ENCODE measurements at places on chromosomes 16 and 17.
A peak's percentile ranks its signal among the peaks of the same experiment; 100 is the strongest.

DNA sequence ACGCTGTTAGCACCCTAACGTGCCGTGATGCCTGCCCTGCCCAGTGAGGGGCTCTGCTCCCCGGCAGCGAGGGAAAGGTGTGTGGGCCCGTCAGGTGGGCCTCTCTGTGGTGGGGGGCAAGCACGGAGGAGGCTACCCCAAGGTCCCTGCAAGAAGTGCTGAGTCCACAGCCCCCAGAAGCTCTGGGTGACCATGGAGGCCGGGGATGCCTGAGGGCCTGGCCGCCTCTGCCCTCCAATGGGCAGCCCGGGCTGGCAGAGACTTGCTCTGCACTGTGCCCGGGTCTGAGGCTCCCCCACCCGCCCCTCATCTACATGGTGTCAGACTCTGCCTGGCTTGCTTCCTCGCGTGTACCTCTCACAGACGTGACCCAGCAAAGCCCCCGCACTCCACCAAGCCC is 12.2 kb downstream of the SLC38A10 start:
- no peak for DNase-seq

DNA sequence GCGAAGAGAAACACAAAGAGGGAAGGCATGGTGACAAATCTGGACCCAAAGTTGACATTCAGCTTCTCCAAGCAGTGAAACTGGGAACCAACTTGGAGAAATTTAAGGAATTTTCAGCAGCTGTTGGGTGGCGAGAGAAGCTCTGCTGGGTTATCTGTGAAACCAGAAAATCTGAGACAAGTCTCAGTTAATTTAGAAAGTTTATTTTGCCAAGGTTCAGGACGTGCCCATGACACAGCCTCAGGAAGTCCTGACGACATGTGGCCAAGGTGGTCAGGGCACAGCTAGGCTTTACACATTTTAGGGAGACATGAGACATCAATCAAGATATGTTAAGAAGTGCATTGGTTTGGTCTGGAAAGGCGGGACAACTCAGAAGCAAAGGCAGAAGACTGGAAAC is 11.2 kb upstream of the CD300LF start:
- DNase-seq, result no peak

DNA sequence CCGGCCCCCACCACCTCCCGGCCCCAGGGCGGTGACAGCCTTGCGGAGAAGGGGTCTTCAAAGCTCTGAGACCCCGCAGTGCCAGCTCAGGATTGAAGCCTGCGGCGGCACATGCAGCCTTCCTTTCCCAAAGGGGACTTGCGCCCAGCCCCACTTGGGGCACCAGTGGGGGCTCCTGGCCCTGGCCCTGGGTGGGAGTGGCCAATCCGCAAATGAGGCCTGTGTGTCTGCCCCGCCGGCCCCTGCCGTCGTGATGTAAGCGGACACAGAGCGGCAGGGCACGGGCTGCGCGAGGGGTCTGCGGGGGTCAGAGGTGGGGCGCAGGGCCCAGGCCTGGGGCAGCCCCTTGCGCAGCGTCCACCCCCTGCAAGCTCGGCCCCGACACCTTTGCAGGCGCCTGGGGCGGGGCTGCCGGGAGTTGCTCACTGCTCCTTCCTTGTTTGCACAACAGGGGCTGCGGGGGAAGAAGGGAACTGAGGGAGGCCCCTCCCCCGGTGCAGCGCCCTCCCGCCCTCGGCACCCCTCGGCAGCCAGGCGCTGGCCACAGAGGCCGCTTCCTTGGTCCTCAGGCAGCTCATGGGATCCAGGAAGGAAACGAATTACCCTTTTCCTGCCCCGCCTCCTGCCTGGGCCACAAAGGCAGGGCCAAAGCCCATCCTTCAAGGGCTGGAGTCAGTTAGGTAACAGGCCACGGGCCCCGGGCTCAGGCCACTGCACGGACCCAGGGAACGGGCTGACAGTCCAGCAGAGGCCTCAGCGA is 2.9 kb downstream of the SLC16A3 start:
- DNase-seq, result peak; percentile 38

GRCh38 chr17:81905993-81906392 is 4.0 kb downstream of the NPB start:
- DNase-seq, result no peak

- no peak for DNase-seq
These were observed 11.4 kb upstream of the CDRT4 start for GRCh38 chr17:15478845-15479244.

GRCh38 chr17:54968988-54969332 is 395 bp downstream of the STXBP4 start:
- DNase-seq, result no peak

DNA sequence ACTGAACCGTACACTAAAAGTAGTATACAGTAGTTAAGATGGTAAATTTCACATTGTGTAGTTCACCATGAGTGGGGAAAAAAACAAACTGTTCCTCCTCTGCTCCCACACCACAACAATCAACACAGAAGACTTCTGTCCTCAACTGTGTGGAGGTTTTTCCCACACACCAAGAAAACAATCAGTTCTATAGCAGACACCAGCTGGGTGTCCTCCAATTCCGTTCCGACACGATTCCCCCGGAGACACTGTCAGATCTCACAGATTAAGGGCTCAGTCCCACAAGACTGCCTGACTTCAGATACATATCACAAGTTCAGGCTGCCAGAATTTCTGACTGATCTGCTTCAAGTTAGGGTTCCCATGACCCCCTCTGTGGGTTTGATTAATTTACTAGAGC is 31.8 kb downstream of the BBS2 start:
- DNase-seq, result no peak

DNA sequence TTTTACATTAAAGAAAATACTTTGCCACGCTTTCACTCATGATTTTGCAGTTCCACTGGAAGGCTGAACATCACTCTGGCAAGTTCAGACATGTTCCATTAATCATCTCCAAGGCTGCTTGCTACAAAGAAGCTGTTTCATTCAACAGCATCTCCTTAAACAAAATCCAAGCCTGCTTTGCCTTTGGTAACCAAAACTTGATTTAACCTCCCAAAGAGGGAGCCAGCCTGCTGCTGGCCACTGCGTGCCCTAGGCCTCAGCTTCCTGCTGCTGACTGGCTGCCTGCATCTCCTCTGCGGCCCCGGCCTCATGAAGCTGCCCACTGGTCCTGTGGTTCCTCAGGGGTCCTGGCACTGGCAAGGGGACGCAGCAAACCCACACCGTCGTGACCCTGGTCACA is 31.8 kb downstream of the ANKRD11 start:
- DNase-seq, result no peak

- DNase-seq, result no peak
These were observed 46.6 kb downstream of the PECAM1 start for GRCh38 chr17:64343833-64344637.

GRCh38 chr16:63850979-63851378 is 1270.9 kb downstream of the CDH11 start:
- DNase-seq, result no peak

GRCh38 chr16:66427036-66427860 is at the start of gene BEAN1:
BEAN1 (plus strand) TSS chr16:66427295; CDS start chr16:66437677, 10,382 bp downstream.
- no peak for DNase-seq

GRCh38 chr17:14506364-14506763 is 205.5 kb downstream of the HS3ST3B1 start:
- no peak for DNase-seq

- peak; percentile 43 for DNase-seq
These were observed 17.0 kb downstream of the PRCD start for GRCh38 chr17:76556765-76557367.
